ENCODE measurements at places on chromosomes 11 and 22. TPM values are rescaled to one million over a fixed set of nuclear protein-coding genes. Genes with fewer than 3 reads are reported as not detected.
A peak's percentile ranks its signal among the peaks of the same experiment; 100 is the strongest.

GRCh38 chr11:111320728-111321568, 22.6 kb downstream of the POU2AF3 start:
- DNase-seq: no peak

DNA sequence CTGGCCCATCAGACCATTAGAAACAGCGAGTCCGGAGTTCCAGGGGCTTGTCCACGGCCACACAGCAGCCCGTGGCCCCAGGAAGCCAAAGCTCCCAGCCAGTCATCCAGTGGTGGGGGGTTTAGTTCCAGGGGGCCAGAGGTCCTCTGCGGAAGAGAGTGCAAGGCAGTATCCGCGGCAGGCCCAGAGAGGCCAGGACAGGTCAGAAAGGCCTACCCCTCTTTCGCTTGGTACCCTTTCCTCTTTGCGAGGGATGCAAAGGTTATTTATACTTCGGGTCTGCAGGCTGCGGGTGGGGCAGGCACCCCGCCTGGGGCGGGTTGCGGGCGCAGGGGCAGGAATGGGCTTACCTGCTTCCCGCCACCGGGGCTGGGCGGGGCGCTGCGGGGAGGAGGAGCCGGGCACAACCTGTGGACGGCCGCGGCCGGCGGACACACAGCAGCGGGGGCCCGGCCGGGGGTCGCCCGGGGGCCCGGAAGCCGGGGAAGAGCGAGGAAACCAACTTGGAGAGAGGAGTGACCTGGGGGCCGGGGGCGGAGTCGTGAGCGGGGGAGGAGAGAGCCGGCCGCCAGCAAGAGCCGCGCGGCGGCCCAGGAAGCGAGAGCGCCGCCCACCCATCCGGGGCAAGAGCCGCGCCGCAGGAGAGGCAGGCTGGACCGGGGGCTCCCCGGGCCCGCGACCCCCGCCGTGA, at the start of gene SH3BP1:
Gene SH3BP1 (plus strand): TSS at position 600 of the 691 bp plus-strand sequence. CDS start 119 bp downstream, outside the sequence.
- no peak for DNase-seq

Gene ZNF280B
- polyA plus RNA-seq: 0.37 TPM

DNA sequence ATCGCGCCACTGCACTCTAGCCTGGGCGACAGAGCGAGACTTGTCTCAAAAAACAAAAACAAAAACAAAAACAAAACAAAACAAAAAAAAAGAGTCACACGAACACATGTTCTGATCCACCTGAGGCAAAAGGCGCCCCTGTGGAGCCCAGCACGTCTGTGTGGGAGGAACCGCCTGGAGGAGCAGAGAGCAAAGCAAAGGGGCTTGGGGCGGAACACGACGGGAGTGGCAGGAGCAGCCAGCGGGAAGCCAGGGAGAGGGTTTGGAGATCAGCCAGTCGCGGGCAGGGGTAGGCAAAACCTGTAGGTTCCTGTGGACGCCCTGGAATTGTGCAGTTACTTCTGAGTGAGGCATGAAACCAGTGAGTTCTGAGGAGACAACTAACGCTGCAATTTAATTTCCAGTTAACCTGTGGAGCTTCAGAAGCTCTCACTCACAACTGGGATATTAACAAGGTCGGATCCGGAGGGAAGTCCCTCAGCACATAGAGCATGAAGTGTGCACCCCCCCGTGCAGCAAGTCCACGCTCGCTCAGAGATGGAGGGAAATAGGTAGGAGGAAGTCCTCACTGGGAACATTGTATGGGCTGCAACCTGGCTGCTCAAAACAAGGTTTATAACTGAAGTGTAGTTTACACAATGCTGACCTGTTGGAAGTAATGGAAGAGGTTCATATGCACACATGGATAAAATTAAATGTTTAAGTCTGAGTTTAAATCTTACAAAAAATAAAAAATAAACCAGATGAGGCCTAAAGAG, 13.2 kb upstream of the USP18 start:
- no peak for DNase-seq

Gene RCOR2
- 1.7 TPM for polyA plus RNA-seq

DNA sequence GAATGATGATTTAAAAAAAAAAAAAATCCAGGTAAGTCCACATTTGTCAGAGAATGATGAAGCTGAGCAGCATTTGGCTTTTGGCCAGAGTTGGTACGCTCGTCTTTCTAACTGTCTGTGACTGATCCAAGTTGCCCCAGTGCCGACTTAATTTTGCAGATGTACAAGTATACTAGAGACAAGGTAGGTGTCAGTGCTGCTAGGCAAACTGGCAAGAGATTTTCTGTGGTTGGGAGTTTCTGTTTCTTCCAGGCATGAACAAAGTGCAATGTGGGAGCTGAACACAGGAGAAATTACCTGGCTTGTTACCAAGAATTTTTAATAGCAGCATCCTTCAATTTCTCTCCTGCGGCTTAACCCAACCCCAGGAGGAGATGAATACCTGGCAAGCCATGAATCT, 307.7 kb downstream of the BUD13 start:
- DNase-seq: no peak

- peak; percentile 74 for DNase-seq
Measured at GRCh38 chr22:38201711-38202436, at the start of gene MAFF. TSS of gene MAFF (plus strand) at chr22:38201994. CDS start at chr22:38213854, 11,860 bp downstream.

Gene CDC42BPG
- 5.3 TPM for polyA plus RNA-seq

Gene PHETA2
- 7.0 TPM for polyA plus RNA-seq

- DNase-seq: no peak
Measured at GRCh38 chr22:39021552-39022250, 774 bp downstream of the APOBEC3D start.

Gene LTO1
- polyA plus RNA-seq: 15.0 TPM

DNA sequence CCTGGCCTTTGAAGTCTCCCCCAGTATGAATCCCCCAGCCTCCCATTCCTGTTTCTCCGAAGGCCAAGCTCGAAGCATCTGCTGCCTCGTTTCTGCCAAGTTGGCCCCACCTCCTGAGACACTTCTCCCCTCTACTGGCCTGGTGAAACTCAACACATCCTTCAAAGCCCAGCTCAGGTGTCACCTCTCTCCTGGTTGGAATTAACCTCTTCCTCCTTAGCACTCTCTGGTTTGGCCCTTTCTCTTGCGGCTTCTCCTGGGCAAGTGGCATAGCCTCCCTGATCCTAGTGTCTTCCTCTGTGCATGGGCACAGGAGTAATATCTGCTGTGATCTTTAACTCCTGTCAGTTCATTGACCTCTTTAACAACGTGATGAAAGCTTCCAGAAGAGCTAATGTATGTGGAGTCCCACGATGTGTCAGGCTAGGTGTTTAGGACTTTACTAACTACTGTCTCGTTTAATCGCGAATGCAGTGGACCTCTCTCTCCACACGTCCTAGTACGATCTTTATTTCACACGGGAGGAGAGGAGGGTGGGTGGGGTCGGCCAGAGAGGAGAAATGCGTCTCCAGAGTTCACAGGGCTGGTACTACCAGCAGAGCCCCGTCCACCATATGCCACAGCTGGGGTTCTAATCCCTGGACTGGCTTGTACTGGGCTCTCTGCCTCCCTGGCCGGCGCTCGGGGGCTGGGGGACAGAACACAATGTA, 826 bp upstream of the PTPRJ start:
- DNase-seq: no peak

GRCh38 chr11:65814986-65815565, 18.7 kb upstream of the SNX32 start:
- DNase-seq: no peak

DNA sequence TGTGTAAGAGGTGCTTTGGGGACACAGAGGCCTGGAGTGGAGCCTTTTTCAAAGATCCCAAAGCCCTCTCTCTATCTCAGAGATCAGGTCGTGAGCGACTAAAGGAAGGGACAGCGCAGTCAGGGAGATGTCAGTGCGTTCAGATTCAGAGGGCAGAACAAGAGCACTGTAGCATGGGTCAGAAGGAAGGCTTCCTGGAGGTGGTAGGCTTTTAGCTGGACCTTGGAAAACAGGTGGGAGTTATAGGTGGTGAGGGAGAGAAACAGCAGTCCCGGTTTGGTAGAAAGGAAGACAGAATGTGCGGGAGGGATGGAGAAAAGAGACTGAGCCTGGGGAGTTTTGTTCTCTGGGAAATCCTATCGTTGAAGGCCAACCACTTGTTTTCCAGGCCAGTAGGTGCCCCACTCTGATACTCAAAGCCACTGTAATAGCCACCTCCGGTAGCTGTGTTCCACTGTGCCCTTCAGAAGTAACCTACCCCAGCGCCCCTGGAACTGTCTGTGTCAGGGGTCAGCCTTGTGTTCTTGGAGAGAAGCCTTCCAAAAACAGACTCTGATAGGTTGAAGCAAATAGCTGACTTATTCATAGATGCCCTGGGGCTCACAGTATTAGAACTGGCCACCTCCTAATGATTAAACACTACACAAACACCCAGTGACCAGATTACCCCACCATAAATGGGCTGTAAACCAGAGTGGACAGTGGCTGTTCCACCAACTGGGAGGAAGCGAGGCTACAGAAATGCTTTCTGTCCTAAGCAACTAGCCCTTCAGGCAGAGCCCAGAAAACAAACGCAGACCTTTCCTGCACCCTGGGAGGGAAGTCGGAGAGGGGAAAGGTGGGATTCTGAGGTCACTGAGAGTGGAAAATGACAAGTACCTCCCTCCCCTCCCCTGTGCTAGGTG, 157.7 kb downstream of the DBX1 start:
- DNase-seq: no peak

Gene SF3A1
- polyA plus RNA-seq: 36.0 TPM

DNA sequence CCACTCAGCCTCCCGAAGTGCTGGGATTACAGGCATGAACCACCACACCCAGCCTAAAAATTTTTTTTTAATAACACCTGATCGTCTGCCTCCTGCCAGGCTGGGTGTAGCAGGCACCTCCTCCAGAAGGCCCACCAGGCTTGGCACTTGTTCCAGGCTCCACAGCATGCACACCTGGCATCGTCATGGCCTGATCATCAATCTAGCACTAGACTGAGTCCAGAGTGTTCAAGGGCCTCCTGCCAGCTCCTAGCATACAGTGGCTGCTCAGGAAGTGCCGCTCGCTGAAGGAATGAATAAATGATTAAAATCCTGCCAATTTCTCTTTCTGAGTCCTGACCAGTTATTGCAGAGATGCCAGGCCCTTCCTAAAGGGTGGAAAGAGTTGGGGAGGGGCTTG, 3.5 kb upstream of the PDGFB start:
- DNase-seq: no peak

DNA sequence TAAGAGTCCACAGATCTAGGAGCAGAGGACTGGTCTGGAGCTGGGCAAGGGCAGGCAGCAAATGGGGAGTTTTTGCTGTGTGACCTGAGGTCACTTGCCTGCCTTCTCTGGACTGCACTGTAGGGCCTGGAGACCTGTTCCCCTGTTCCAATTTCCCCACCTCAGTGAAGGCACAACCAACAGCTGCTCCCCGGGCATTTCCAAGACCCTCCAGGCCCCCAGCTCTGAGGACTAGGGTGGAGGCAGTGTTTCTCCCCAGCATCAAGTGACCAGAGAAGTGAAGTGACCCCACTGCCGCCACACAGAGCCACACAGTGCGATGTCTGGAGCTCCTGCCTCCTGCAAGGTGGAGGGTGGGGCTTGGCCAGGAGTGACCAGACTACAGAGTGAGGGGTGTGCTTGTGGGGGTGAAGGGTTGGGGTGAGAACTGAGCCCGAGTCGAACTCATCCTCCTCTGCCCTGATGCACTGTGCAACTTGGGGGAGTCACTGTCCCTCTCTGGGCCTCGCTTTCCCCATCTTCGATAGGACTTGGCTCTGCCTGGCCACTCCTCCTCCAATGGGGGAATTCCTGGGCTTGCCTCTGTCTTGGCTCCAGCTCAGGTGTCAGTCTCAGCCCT, 21.6 kb downstream of the P2RY2 start:
- no peak for DNase-seq

- no peak for DNase-seq
Measured at GRCh38 chr11:73950869-73951710, at the start of gene DNAJB13. TSS of gene DNAJB13 (plus strand) at chr11:73951026. CDS start at chr11:73951070, 44 bp downstream.

All from foreskin keratinocyte (primary cell).